ENCODE measurements at places on chromosomes 4 and X. TPM values are rescaled to one million over a fixed set of nuclear protein-coding genes. Genes with fewer than 3 reads are reported as not detected.

YTHDC1 gene
- 43.2 TPM for total RNA-seq

CT83 gene
- total RNA-seq: not detected

N4BP2 gene
- 8.7 TPM for total RNA-seq

SPANXA2 gene
- total RNA-seq: not detected

CNGA1 gene
- under 0.01 TPM for total RNA-seq

ANKRD50 gene
- 27.1 TPM for total RNA-seq

PAGE2B gene
- total RNA-seq: not detected

NOX1 gene
- under 0.01 TPM for total RNA-seq

FGF2 gene
- total RNA-seq: 176 TPM

PTPN13 gene
- total RNA-seq: 73.0 TPM

All from fibroblast of villous mesenchyme (primary cell).